ENCODE measurements at places on chromosomes 1 and 21.

- no peak for DNase-seq
These were observed 67.6 kb upstream of the TSPAN2 start for GRCh38 chr1:115156826-115157468.

- DNase-seq: no peak
These were observed 27.7 kb downstream of the CR1L start for GRCh38 chr1:207672522-207673130.

DNA sequence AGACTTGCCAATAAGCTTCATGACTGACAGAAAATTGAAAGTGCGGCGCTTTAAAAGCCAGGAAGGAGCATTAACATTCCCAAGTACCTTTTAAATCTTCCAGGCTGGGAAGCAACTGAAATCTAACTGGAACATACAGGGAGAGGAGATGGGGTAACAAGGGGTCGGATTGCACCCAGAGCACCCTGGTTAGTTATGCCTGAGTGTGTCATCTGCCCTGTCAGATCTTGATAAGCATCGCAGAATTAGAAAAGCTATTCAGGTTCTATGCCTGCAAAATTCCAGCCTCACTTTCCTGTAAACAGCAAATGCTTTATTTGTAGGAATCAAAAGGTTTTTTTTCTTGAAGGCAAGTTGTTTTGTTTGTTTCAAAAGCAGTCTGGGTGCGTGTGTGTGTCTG is 58.5 kb downstream of the SERBP1 start:
- no peak for DNase-seq

DNA sequence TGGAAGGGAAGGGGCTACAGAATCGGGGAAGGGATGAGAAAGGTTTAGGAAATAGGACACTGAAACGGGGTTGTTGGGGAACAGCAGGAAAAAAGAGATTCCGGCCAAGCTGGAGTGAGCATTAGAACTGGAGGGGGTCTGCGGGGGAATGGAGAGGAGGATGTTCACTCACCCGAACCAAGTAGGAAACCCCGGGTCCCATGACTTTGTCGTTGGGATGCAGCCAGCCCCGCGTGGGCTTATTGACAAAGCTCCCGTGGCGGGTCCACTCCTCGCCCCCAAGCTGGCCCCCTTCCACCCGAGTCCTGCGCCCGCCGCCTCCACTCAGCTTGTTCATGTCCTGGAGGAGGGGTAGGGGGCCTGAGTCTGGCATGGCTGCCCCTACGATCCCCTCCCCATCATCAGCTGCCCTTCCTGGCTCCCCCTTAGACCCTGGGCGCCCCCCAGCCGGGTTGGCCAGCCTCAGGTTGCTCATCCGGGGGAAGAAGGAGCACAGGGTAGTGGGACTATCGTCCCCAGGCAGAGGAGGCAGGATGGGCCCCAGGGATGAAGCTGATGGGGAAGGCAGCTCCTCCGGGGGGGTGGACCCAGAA is 591 bp downstream of the SHC1 start:
- no peak for DNase-seq

DNA sequence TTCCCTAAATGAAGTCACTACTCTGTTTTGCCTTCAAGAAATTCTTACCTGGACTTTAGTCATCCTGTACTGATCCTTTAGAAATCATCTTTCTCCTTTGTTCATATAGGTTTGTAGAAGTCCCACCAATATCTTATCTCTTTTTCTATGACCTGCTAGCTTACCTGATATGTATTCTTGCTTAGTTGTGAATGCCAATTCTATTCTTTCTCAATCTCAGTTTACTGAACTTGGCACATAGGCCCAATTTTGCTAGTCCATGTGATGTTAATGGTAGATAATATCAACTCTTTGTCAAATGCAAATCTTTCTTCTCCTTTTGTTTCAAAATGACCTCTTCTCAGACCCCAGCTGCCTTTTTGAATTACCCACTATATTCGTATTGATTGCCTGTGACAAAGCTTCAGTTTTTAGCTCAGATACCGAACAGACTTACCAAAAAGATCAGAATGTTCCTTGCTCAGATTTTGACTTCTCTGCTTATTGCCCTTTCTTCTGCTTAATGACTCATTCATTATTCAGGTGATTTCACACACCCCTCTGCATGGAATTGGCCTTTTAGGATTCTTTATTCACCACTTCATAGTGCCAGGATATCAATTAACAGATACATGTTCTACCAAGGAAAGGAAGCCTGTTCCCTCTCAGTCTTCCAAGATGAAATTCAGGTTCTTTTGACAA is 20.6 kb downstream of the IPO9 start:
- DNase-seq: no peak

DNA sequence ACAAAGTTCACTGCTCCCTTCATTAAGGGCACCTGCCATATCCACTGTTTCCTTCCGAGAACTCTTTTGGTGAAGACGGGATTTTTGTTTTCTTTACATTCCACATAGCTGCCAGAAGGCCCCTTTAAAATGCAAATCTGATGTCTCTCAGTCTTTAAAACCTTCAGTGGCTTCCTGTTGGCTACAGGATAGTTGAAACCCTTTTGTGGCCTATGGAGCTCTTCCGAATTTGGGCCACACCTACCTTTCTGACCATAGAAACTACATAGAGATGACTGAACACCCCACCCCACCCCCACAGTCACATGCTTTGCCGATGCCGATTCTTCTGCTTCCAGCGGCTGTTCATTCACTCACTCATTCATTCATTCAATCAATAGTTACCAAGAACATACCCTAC is 502.6 kb downstream of the KIF26B start:
- DNase-seq: no peak

GRCh38 chr1:156945881-156946661 is 25.6 kb downstream of the LRRC71 start:
- DNase-seq: no peak

- DNase-seq: no peak
These were observed 49.0 kb downstream of the BRINP2 start for GRCh38 chr1:177219554-177220458.

DNA sequence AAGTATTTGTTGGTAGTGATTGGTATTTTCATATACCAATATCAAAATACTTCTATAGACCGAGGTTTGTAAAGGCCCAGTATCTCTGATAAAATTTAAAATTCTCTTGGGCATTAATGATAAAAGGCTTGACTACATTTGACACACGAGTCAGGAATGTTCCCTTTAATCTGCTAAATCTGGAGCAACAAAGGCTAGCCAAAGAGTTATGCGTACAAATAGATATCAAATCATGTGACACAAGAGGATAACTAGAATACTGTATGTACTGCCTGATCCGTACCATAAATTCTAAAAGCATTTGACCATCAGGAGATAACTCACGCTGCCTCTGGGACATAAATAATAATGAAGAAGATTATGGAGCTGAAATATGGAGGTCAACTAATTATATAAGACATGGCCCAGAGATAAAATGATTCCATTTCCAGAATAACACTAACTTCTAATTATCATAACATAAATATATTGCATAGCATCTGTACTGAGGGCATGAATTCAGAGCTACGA is 64.2 kb upstream of the SH3GLB1 start:
- DNase-seq: no peak

- no peak for DNase-seq
These were observed 51.1 kb downstream of the ODF2L start for GRCh38 chr1:86345042-86345441.

- no peak for DNase-seq
These were observed 44.4 kb upstream of the SCMH1 start for GRCh38 chr1:41286486-41286885.

GRCh38 chr1:32972814-32973428 is 8.3 kb upstream of the RNF19B start:
- no peak for DNase-seq

Data from naive thymus-derived CD4-positive, alpha-beta T cell (primary cell).